ENCODE measurements at places on chromosomes 7 and 10.

GRCh38 chr10:103736763-103737162 lies 118.6 kb downstream of the SH3PXD2A start:
- no peak for DNase-seq

DNA sequence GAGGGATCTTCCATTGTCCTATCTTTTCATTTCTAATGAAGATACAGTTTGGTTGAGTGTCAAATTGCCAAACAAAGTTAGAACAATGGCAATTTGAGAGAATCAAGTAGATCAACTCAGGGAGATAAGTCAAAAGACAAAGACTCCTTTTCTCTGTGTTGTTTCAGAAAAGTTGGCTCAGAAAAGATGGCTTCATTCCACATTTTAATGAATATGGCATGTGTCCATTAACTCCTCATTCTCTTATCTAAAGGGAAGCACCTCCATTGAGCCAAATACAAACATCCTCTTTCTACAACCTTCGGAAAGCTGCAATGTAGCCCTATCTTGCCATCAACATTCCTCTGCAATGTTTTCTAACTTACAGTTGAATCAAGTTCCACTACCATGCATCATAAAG lies 939.0 kb upstream of the C7orf33 start:
- no peak for DNase-seq

- no peak for DNase-seq
These were observed 100.7 kb downstream of the SEMA3C start for GRCh38 chr7:80818181-80818580.

GRCh38 chr7:153036396-153037063 lies 277.0 kb downstream of the ACTR3B start:
- DNase-seq, result no peak

DNA sequence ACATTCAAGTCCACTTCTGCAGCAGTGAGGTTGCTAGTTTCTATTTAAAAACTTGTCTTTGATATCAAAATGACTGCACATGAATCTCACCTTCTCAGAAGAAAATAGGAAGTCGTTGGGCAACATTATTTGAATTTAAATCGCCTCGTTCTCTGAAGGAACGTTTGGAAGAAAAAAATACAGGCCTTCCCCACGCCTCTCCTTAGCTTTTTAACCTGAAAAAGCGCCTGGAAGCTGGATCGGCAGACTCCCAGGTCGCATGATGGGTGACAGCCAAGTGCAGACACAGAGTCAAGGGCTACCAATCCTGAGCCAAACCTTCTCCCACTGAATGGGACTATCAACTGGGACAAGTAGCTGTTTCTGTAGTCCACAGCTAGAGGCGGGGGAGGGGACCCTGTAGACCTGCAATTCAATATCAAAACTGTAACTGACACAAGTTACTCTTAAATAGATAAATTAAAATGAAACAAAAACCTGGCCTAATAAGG lies 2.2 kb downstream of the FAM53B start:
- no peak for DNase-seq

DNA sequence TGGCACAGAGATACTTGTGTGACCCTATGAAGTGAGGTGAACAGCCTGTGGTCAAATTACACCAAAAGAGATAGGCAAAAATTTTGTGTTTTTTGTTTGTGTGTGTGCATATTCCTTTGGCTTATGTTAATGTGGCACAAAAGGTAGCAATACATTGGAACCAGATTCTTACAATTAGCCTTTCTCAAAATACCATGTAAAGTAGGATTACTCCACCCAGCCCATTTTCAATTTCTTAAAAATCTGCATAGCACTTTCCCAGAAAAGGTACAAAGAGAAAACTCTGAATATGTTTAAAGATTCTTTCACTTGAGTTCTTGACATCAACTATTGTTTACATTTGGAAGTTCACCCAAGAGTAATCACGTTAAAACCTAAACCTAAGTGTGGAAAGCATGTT lies 157.3 kb upstream of the YAE1 start:
- no peak for DNase-seq

- no peak for DNase-seq
These were observed 942.9 kb upstream of the LRRN3 start for GRCh38 chr7:110148054-110148453.

- no peak for DNase-seq
These were observed 928 bp upstream of the CSTF2T start for GRCh38 chr10:51700228-51700817.

GRCh38 chr7:157708919-157709295 lies 372.1 kb downstream of the DNAJB6 start:
- no peak for DNase-seq

- no peak for DNase-seq
These were observed 183.5 kb upstream of the INHBA start for GRCh38 chr7:41886262-41886900.

DNA sequence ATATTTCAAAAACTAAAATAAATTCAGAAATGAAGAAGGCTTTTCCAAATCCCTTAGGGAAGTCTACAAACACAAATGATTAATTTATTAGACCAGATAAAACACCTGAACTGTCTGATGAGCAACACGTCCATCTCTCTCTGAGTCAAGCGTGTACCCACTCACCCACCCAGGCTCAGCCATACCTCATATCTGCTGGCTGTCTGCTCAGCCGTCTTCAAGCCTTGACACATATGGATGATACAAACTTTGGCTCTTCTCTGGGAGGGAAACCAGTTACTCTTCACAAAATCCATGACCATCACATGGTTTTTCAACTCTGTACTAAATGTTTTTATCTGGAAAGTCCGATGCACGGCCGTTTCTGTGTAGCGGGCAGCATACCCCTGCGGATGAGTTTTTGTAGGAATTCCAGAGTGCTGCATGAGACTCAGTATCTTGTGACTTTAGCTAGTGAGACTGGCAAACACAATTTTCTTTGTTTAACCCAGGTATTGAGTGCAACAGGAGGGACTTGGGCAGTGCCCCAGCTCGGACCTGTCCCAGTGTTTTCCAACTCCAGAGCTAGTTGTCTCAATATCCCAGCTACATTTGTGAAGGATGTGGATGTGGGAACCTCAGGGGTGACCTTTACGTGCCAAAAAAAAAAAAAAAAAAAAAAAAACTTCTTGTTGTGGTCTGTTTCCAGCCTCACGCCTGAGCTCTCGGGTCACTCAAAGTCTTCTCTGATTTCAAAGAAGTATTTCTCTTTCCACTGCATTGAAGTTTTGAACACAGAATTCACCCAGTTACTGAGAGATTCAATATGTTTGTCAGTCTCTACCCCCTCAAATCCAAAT lies at the start of gene C10orf90:
Gene C10orf90, minus strand, starts transcription at position 638 of the 839 bp plus-strand sequence. Its CDS starts 213 bp downstream, at position 425.
- no peak for DNase-seq

DNA sequence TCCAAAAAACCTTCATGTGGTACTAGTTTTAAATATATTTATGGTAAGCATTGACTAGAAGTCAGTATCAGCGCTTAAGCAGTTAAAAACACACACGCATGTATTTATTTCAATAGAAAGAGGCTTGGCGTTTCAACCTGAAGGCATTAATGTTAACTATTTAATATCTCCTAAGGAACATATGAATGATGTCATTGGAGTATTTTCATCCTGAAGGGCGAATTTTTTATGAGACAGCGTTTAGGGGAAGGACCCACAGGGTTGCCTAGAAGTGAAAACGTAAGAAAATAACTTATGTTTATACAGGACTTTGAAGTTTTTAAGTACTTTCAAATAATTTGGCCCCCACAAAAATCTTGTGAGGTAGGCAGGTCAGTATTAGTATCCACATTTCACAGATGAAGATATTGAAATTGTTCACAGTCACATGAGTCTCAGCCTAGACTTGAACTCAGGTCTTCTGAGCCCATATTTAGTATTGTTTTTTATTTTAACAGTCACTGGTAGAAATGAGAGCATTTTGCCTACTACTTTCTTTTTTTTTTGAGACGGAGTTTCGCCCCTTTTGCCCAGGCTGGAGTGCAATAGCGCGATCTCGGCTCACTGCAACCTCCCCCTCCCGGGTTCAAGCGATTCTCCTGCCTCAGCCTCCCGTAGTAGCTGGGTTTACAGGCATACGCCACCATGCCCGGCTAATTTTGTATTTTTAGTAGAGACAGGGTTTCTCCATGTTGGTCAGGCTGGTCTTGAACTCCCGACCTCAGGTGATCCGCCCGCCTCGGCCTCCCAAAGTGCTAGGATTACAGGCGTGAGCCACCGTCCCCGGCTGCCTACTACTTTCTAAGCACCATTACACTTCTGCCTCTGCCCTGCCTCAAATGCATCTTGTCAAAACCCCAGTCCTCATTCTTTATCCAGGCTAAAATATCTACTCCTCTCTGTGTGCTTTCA lies 1.8 kb downstream of the SLK start:
- DNase-seq, result no peak

- DNase-seq, result peak; percentile 72
These were observed 13.3 kb upstream of the DDIT4 start for GRCh38 chr10:72260239-72260975.

- no peak for DNase-seq
These were observed 244.4 kb downstream of the CHCHD3 start for GRCh38 chr7:132837529-132837928.

DNA sequence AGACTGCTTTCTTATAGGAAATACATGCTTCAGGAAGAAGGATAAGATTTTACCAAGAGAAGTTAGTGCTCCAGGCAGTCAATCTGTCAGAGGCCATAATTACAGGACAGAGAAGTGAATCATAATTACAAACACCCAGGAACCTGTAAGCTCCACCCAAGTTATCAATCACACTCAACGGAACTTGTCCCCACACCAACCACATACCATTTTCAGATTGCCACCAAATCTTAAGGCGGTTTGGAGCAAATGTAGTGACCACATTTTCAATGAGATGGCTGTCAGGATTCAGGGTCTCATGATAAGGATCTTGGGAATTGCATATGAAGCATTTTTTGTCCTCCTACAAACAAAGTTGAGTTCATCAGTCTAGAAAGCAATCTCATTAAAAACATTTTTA lies 4.8 kb downstream of the LAMB1 start:
- DNase-seq, result no peak

GRCh38 chr10:74624501-74624900 lies 201.9 kb upstream of the KAT6B start:
- DNase-seq, result no peak

DNA sequence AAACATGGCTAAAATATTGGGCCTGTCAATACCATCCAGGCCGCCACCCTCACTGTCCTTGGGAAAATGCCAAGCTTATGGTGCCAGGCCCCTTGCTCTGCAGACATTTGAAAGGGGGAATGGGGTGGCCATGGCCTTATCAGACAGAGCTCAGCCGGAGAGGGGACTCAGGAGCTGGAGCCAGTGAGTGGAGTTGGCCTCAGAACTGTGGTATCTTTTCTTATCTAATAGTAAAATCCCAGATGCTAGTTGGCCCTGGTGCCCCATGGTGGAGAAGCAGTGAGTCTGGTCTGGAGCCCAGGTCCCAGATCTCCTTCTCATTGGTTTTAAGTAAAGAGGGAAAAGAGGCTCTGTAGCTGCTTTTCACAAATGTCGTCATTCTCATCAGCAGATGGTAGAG lies 49.6 kb upstream of the SORCS3 start:
- DNase-seq, result no peak

- no peak for DNase-seq
These were observed 154.4 kb upstream of the MKLN1 start for GRCh38 chr7:131173145-131173890.

- DNase-seq, result no peak
These were observed 582.2 kb upstream of the ZWINT start for GRCh38 chr10:56943221-56943755.

DNA sequence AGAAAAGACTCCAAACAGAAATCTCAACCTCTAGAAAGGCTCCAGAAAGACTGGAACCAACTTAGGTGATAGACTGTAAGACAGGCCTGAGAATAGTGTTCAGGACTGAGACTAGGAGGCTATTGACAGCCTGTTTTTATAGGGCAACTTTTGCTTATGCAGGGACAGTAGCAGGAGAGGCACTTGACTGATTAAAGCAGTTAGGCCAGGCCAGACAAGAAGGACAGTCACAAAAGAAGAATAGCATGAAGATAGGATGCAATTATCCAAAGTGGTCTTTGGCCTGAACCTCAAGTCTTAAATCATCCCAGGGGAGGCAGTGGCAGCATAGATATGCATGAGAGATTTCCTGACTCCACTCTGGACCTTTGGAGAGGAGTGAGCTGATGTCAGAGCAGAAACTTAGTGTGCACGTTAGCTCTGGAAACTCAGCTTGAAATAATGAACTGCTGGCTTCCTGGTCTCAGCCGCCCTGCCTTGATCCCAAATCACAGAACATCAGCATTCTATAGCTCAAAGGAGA lies 290.6 kb downstream of the SORCS3 start:
- no peak for DNase-seq

- no peak for DNase-seq
These were observed 131.0 kb upstream of the C1GALT1 start for GRCh38 chr7:7051206-7051877.

DNA sequence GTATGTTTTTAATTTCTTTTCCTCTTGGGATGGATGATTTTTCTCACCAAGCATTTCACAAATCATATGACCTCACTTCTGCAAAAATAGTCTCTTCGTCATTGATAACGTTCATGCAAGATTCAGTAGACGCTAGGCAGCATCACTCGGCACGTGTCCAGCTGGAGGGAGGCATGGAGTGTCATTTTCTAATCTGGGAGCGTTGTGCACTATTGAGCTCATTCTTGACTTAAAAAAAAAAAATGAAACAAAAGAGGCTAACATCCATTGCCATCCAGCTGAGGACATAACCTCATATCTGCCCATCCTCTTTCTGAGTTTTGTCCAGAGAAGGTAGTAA lies 56.2 kb downstream of the COL17A1 start:
- no peak for DNase-seq

DNA sequence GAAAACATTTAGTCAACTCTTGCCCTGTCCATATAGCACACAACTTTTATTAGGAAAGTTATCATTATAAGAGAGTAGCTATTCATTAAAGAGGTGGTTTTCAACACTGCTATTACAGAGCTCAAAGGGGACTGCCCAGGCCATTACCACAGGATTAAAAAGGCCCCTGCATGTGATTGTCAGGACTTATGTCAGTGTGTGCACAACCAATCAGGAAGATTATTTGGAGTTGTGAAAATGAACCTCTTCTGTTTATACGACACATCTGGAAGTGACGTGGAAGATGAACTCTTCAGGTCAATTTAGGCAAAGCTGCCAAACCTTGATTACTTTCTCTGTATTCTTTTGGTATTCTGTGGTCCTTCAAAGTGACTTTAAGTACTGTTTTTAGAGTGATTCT lies 14.7 kb downstream of the CCNY start:
- no peak for DNase-seq

- DNase-seq, result no peak
These were observed 116.2 kb downstream of the SLC25A13 start for GRCh38 chr7:96205665-96206064.

GRCh38 chr7:111919164-111919563 lies 287.0 kb downstream of the DOCK4 start:
- DNase-seq, result no peak

GRCh38 chr10:13445656-13446400 lies 83.0 kb downstream of the BEND7 start:
- no peak for DNase-seq

DNA sequence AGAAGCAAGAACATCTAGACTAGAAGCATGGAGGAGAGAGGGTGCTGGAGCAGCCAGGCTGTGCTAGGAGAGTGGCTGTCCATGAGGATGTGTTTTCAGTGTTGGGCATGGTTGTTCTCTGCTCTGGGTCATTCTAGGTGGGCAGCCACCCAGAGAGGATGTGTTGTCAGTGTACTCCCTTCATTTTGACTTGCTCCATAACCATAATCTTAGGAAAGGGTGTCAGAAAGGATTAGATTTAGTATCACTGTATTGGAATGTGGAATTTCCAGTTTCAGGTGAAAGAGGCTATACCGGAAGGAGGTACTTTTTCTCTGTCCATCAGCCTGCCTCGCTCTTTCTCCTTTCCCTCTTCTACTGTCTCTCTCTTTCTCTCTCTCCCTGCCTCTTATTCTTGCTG lies 474.5 kb upstream of the PODXL start:
- no peak for DNase-seq

- no peak for DNase-seq
These were observed 46.4 kb downstream of the TMEM26 start for GRCh38 chr10:61406736-61407135.
